Stimulated activated CD4-positive, alpha-beta T cell treated with anti-CD3 and anti-CD28 coated beads, Interleukin-15, amount 100 ng/mL, for 1 hour (primary cell): ENCODE measurements at places on chromosomes 13 and 19.

DNA sequence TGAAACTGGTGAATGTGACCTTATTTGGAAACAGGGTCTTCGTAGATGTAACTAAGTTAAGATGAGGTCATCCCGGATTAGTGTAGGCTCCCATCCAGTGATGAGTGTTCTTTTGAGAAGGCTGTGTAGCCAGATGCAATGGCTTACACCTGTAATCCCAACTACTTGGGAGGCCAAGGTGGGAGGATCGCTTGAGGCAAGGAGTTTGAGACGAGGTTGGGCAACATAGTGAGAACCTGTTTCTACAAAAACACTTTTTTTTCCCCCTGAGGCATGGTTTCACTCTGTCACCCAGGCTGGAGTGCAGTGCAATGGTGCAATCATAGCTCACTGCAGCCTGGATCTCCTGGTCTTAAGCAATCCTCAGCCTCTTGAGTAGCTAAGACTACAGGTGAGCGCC, 36.4 kb downstream of the FBN3 start:
- no peak for DNase-seq

GRCh38 chr13:32468502-32469142, 40.7 kb upstream of the N4BP2L1 start:
- DNase-seq, result no peak

DNA sequence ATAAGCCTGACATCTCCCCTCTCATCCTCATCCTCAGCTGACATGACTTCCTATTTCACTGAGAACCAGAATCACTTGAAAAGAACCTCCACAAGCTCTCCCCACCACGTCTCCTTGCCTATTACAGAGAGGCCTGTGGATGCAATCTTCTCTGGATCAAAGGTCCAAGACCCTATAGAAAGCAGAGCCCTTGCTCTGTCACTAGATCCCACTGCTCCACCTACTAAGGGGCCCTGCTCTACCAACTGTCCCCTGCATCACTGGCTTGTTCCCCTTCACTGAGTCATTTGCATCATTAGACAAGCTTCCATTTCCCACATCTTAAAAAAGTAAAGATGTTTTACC, 40.8 kb downstream of the RCBTB2 start:
- DNase-seq, result no peak

DNA sequence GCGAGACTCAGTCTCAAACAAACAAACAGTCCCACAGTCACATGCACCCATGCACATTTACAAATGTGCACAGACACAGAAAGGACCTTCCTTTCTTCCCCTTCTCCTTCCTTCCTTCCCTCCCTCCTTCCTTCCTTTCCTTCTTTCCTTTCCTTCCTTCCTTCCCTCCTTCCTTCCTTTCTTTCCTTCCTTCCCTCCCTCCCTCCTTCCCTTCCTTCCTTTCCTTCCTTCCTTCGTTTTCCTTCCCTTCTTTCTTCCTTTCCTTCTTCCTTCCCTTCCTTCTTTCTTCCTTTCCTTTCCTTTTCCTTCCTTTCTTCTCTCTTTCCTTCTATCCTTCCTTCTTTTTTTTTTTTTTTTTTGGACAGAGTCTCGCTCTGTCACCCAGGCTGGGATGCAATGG, 16.2 kb upstream of the EBI3 start:
- DNase-seq, result no peak

- no peak for DNase-seq
Observed at GRCh38 chr19:48992581-48993174, 431 bp downstream of the GYS1 start.
